ENCODE measurements at places on chromosomes 2 and 18. TPM values are rescaled to one million over a fixed set of nuclear protein-coding genes. Genes with fewer than 3 reads are reported as not detected.

- no peak for DNase-seq
- H3K27ac ChIP-seq, result no peak overlapping the region
- no peaks in the 10 kb centered on the region for H3K27me3 ChIP-seq
- peaks cover 8% of the 10 kb centered on the region for H3K36me3 ChIP-seq
Observed at GRCh38 chr18:2606335-2606734, 35.0 kb downstream of the NDC80 start.

DNA sequence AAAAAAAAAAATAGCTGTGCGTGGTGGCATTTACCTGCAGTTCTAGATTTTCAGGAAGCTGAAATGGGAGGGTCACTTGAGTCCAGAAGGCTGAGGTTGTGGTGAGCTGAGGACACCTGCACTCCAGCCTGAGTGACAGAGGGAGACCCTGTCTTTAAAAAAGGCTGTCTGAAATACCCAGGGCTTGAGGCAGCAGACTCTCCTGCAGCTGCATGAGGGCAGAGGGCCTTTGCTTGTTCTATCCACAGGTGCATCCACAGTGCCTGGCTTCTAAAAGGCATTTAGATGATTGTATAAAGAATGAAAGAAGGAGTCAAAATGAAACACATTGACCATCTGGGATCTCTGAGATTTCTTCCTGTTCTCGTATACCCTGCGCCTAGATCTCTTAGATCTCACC lies 152.9 kb downstream of the MGAT5 start:
- H3K27me3 ChIP-seq, result peaks cover 19% of the 10 kb centered on the region
- H3K4me3 ChIP-seq, result no peak overlapping the region
- H3K36me3 ChIP-seq, result peaks cover 4% of the 10 kb centered on the region
- H3K4me1 ChIP-seq, result peaks cover 12% of the 10 kb centered on the region
- no peak overlapping the region for H3K27ac ChIP-seq

GRCh38 chr2:33167622-33168245 lies 221.0 kb downstream of the LTBP1 start:
- no peak overlapping the region for H3K4me3 ChIP-seq
- H3K4me1 ChIP-seq, result peaks cover 12% of the 10 kb centered on the region
- no peak for DNase-seq
- no peaks in the 10 kb centered on the region for H3K27me3 ChIP-seq

DNA sequence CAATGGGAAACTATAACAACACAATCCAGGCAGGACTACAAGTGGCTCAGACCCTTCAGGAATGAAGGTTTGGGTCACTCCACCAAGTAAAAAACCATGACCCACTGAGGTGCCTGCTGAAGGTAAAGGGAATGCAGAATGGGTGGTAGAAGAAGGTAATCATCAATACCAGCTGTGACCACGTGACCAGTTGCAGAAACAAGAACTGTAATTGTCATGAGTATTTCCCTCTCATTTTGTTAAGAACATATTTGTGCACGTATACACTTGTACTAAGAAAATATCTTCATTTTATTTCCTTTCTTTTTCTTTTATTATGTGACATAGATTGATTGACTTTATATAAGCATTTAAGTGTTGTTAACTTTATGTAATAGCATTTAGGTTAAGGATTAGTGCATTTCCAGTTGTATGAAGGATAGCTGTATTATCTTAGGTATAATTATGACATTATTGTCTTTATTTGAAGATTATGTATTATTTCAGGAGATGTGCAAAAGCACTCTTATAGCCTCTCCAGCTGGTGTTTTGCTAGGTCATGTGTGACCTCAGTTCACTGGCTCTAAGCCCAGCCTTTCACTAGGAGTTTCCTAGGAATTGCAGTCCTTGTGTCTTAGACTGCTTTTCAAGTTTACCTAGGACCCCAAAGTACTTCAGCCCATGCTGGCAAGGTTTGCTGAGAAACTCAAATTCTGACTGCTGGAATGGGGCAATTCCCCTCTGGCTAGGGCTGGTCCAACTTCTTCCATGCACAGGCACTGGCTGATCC lies 125.7 kb upstream of the DPP10 start:
- no peaks in the 10 kb centered on the region for H3K4me1 ChIP-seq
- H3K27ac ChIP-seq, result no peak overlapping the region

DNA sequence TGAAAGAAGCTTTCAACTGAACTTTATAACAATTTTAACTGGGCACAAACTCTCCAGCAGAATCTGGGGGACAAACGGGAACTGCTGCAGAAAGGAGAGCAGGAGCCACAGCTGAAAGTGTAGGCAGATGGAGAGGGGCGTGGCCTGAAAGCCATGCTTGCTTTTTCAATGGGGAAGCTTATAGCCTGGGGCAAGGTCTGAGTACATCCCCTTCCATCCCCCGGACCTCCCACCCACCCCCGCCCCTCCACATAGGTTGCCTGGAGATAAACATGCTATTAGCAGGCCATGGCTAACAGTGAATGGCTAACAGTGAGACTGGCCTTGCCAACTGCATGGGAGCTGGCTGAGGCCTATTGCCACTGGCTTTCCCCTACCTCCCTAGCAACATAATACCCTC lies 317.9 kb upstream of the TANK start:
- no peak overlapping the region for H3K4me3 ChIP-seq
- DNase-seq, result no peak
- no peak overlapping the region for H3K27ac ChIP-seq
- H3K27me3 ChIP-seq, result no peaks in the 10 kb centered on the region
- H3K36me3 ChIP-seq, result peaks cover 5% of the 10 kb centered on the region
- peaks cover 7% of the 10 kb centered on the region for H3K4me1 ChIP-seq

DNA sequence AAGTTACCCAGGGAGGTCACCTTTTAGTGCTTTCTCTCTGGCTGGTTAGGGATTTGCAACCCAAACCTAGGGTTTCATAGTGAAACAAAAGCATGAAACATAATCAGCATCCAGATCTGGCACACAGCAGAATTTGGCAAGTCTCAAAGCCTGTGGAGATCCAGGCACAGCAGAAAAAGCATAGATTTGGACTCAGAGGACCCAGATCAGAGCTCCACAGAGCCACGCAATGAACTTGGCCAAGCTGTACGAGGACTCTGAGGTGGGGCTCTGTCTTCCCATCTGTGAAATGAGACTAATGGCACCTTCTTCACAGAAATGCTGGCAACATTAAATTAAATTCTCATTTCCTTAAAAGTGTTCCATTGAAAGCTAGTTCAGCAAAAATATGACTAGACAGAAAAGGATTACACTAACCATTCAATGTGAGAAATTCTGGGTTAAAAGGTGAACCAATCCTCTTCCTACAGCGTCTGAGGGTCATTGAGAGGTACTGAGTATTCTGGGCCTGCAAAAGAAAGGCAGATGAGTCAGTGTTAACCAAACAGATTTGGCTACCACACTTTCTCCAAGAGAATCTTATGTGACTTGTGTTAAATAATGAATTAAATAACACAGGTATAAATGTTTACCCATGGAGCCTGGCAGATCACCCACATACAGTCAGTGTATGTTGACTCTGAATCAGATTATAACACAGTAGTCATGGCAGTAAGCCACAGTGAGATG lies 266.3 kb downstream of the MREG start:
- H3K36me3 ChIP-seq, result no peaks in the 10 kb centered on the region
- H3K27me3 ChIP-seq, result no peaks in the 10 kb centered on the region
- peaks cover 13% of the 10 kb centered on the region for H3K4me1 ChIP-seq
- DNase-seq, result no peak

GRCh38 chr2:232315049-232315922 lies 63.3 kb upstream of the ALPP start:
- peaks cover 15% of the 10 kb centered on the region for H3K4me1 ChIP-seq
- DNase-seq, result no peak
- H3K36me3 ChIP-seq, result peaks cover 18% of the 10 kb centered on the region

DNA sequence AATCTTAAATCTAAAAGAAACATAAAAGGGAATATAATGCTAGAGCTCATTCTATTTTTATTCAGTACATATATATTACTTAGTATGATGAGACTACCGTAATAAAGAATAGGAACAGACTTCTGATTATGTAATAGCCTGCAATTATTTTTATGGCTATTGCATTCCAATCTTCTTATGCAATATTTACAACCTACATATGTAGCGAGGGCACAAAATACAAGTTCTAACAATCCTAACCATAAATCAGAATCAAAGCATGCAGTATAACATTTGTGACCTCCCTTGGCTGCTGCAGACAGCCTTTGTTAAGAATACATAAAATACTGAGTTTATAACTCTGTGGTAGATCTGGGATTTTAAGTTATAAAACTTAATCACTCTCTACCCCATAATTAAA lies 177.6 kb downstream of the BABAM2 start:
- no peaks in the 10 kb centered on the region for H3K4me1 ChIP-seq
- H3K27ac ChIP-seq, result no peak overlapping the region
- no peaks in the 10 kb centered on the region for H3K27me3 ChIP-seq

DNA sequence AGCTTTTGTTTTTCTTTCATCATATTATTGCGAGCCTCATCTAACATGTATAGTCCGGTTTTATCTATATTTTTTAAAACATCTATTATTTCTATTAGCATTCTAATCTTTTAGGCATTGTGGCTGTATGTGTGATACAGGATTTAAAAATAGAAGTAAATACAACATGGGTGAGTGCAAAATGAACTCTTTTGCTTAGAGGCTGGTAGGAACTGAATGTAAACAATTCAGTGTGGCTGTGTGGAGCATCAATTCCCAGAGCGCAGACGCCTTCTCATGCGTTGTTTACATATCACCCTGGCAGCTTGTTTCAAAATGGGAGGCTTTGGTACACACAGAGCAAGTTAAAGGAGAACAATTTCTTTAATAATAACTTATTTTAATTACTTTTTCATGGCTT lies 836 bp downstream of the DTNA start:
- H3K4me3 ChIP-seq, result peak overlapping the region; percentile 84
- peak overlapping the region; percentile 63 for H3K27ac ChIP-seq
- DNase-seq, result no peak
- H3K36me3 ChIP-seq, result no peaks in the 10 kb centered on the region
- H3K4me1 ChIP-seq, result peaks cover 38% of the 10 kb centered on the region

GRCh38 chr2:240567872-240568677 lies at the start of gene RNPEPL1:
Gene RNPEPL1, plus strand, starts transcription at chr2:240568484. Its CDS starts 103 bp downstream, at chr2:240568587.
- H3K27me3 ChIP-seq, result peaks cover 8% of the 10 kb centered on the region
- peak; percentile 35 for DNase-seq
- no peak within 1 kb of the TSS for H3K27ac ChIP-seq
- peaks cover 25% of the 10 kb centered on the region for H3K4me1 ChIP-seq

DNA sequence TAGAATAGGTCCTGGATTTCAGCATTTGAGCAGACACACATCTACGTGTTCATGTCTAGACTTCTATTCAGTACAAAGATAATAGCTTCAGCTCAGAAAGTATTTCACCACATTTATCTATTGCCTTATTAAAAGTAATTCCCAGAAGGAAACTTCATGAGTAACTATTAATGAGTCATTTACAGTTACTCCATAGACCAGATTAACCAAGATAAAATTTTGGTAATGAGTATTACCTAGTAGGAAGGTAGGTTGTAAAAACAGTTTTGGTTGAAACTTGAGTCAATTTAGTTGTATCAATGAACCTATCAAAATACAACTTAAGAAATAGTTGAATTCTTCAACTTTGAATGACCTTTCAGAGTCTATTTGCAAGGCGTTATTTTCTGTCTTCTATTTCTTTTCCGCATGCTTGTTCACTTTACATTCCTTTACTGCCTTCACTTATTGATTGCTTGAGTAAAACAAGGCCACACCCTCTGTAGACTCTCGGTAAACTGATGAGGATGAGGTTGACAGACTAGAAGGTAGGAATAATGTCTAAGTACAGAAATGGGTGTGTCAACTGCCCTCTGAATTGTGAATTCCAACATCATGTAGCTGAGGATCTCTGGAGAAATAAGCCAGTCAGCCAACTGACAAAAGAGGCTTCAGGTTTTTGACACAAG lies 1165.6 kb upstream of the ZEB2 start:
- DNase-seq, result no peak
- H3K27me3 ChIP-seq, result no peaks in the 10 kb centered on the region
- H3K36me3 ChIP-seq, result no peaks in the 10 kb centered on the region
- no peak overlapping the region for H3K27ac ChIP-seq
- H3K4me3 ChIP-seq, result no peak overlapping the region

DNA sequence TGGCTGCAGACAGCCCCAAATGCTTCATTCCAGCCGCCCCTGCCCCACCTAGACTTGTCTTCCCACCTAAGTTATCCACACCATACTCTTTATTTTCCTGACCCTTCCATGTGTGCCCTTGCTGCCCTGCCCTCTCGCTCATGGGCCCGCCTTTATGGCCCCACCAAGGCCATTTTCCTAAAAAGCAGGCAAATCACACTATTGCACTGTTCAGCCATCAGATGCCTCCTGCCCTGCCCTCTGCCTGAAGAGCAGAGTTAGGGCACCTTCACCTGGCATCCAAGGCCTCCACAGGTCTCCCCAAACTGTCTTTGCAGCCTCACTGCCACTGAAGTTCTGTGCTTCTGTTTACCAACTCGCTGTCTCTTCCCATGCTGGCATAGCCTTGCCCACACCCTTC lies 496.7 kb downstream of the EIPR1 start:
- H3K36me3 ChIP-seq, result peaks cover 11% of the 10 kb centered on the region
- no peak for DNase-seq
- no peaks in the 10 kb centered on the region for H3K27me3 ChIP-seq
- H3K4me3 ChIP-seq, result no peak overlapping the region
- H3K4me1 ChIP-seq, result peaks cover 25% of the 10 kb centered on the region

- no peak overlapping the region for H3K27ac ChIP-seq
- H3K36me3 ChIP-seq, result peaks cover 3% of the 10 kb centered on the region
- peaks cover 7% of the 10 kb centered on the region for H3K4me1 ChIP-seq
- no peaks in the 10 kb centered on the region for H3K27me3 ChIP-seq
- DNase-seq, result no peak
- H3K4me3 ChIP-seq, result no peak overlapping the region
Observed at GRCh38 chr2:191434072-191434471, 188.9 kb downstream of the MYO1B start.

DNA sequence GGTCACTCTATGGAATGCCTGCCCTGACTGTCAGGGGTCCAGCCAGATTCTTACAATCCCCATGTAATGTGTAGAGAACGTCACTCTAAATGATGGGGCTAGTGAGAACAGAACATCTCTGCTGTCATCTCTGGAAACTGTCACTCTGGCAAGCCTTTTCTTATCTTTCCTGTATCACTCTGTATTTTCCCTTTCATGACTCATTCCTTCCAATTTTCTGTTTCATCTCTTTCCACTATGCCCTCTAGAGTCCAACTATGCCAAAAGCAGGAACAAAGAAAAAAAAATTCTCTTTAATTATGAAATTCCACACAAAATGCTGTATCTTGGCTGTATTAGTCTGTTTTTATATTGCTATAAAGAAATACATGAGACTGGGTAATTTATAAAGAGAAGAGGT lies 608.8 kb downstream of the ADCYAP1 start:
- H3K27ac ChIP-seq, result no peak overlapping the region
- H3K36me3 ChIP-seq, result no peaks in the 10 kb centered on the region
- no peak overlapping the region for H3K4me3 ChIP-seq
- DNase-seq, result no peak
- no peaks in the 10 kb centered on the region for H3K4me1 ChIP-seq

GRCh38 chr2:223602972-223603371 lies 811 bp upstream of the SCG2 start:
- peaks cover 7% of the 10 kb centered on the region for H3K36me3 ChIP-seq
- peaks cover 10% of the 10 kb centered on the region for H3K4me1 ChIP-seq
- H3K27me3 ChIP-seq, result no peaks in the 10 kb centered on the region
- H3K27ac ChIP-seq, result no peak overlapping the region

- H3K4me1 ChIP-seq, result peaks cover 8% of the 10 kb centered on the region
- H3K27ac ChIP-seq, result peak overlapping the region; percentile 69
- no peaks in the 10 kb centered on the region for H3K36me3 ChIP-seq
- DNase-seq, result no peak
- H3K27me3 ChIP-seq, result peaks cover 3% of the 10 kb centered on the region
- no peak overlapping the region for H3K4me3 ChIP-seq
Observed at GRCh38 chr2:96485751-96486651, 19.2 kb downstream of the NEURL3 start.

The CCDC150 gene
- total RNA-seq, result 31.8 TPM

The RAD51AP2 gene
- total RNA-seq, result 0.16 TPM

The VWC2L gene
- 0.23 TPM for total RNA-seq

The DUSP2 gene
- total RNA-seq, result 1.1 TPM

The KCNIP3 gene
- total RNA-seq, result 2.9 TPM

The IL1RL2 gene
- total RNA-seq, result not detected

The GKN1 gene
- total RNA-seq, result not detected

The CD8B gene
- not detected for total RNA-seq

The AMER3 gene
- 1.4 TPM for total RNA-seq

The IL36G gene
- not detected for total RNA-seq

Data from neural crest cell (in vitro differentiated cells).